ENCODE measurements at places on chromosomes 4 and X.

DNA sequence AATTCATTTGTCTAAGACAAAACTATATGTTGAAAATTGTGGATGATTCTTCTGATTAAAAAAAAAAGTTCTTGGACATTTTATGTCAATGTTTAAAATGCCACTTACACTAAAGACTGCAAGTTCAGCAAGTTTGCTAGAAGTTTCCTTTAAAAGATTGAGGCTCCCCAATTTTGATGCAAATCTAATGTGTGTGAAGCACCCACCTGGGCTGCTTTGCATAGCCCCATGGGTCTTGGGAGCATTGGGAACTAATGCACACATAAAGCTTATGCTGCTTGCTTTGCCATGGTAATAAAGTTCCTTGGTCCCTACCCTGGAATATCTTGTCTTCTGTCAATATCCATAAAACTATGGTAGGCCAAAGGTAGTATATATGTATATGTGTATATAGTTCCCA, 725.9 kb upstream of the GRID2 start:
- no peak for DNase-seq

- no peak for DNase-seq
Observed at GRCh38 chr4:155094201-155094820, 114.1 kb upstream of the NPY2R start.

- DNase-seq = no peak
Observed at GRCh38 chrX:113954297-113954696, 629.6 kb upstream of the HTR2C start.

GRCh38 chr4:187961171-187961570, 34.4 kb upstream of the ZFP42 start:
- DNase-seq = no peak

- no peak for DNase-seq
Observed at GRCh38 chr4:139492429-139492828, 38.5 kb downstream of the RAB33B start.

All from NCI-H2171 treated with DMSO at 0.1 percent for 48 hours (cell line).